Activated CD4-positive, alpha-beta T cell treated with anti-CD3 and anti-CD28 coated beads, Interleukin-2, amount 10 ng/mL, durations not matched to agents 24 days and 14 days (primary cell): ENCODE measurements at places on chromosomes 5 and 9. TPM values are rescaled to one million over a fixed set of nuclear protein-coding genes. Genes with fewer than 3 reads are reported as not detected.

DNA sequence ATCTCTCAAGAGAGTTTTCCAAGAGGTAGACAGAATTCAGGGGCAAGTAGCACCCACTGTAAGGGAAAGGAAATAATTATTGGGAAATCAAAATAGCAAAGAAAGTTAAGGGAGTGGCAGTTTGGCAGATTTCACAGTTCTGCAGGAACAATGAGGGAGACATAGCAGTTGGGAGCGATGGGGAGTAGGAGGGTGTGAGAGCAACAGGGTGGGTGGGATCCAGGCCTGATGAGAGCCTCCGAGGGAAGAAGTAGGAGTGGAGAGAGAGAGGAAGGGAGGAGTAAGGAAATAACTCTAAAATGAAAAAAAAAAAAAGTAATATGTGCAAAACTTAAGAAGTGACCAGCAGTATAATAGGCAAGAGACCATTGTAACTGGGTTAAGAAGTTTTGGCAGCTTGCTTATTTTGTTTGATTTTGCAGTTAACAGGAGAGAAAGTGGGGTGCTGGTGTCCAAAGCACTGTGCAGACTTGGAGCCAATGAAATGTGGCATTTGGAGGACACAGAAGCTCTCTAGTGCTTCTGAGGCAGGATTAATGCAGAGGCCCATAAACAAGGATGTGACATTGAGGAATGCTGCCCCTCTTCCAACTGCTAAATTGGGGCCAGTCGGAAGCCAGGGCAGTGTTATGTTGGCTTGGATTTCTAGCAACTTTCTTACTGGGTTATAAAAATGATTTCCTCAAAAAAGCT is 10.2 kb downstream of the TNFAIP8 start:
- no peaks in the 10 kb centered on the region for H3K27me3 ChIP-seq
- H3K4me1 ChIP-seq: peaks cover 78% of the 10 kb centered on the region
- peak overlapping the region; percentile 68 for H3K4me3 ChIP-seq
- peak overlapping the region; percentile 96 for H3K27ac ChIP-seq
- DNase-seq: no peak

DNA sequence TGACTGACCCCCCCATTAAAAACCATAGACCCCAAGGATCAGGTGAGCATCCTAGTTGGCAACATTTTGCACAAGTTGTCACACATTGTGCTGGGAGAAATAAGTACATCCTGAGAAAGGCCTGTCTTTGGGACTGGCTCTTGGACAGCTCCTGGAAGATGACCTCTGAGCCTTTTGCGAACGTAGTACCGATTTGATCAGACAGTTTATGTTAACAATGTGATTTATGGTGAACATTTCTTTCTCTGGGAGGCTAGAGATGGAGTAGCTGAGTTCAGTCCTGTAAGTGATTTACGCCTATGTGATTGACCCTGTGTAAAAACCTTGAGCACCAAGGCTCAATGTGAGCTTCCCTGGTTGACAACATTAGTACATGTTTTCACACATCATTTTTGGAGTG is 41.7 kb downstream of the LOX start:
- DNase-seq: no peak
- no peak overlapping the region for H3K4me3 ChIP-seq
- peaks cover 7% of the 10 kb centered on the region for H3K36me3 ChIP-seq
- H3K4me1 ChIP-seq: no peaks in the 10 kb centered on the region
- H3K27ac ChIP-seq: no peak overlapping the region
- H3K27me3 ChIP-seq: no peaks in the 10 kb centered on the region

DNA sequence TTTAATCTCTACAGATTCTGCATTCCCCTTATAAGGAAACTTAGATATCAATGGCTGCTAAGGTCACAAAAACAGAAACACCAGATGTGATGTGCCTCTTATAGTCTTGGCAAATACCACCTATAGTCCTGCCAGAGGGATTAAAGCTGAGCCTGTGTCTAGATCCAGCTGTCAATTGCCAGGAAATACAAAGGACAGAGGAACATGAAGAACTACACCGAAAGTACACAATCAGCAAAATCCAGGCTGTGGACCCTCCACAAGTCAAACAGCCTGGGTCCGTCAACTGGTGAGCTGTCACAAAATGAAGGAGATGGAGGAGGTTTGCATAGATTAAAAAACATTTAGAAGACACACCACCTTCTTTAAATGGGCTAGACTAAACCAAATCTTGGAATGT is 85.4 kb downstream of the KLF4 start:
- H3K4me3 ChIP-seq: no peak overlapping the region
- no peaks in the 10 kb centered on the region for H3K36me3 ChIP-seq
- no peaks in the 10 kb centered on the region for H3K4me1 ChIP-seq

- H3K27ac ChIP-seq: no peak overlapping the region
- H3K36me3 ChIP-seq: no peaks in the 10 kb centered on the region
- no peaks in the 10 kb centered on the region for H3K27me3 ChIP-seq
- no peak overlapping the region for H3K4me3 ChIP-seq
- H3K4me1 ChIP-seq: no peaks in the 10 kb centered on the region
Observed at GRCh38 chr5:86757824-86758223, 140.1 kb downstream of the COX7C start.

- no peak overlapping the region for H3K4me3 ChIP-seq
- no peaks in the 10 kb centered on the region for H3K36me3 ChIP-seq
- no peaks in the 10 kb centered on the region for H3K27me3 ChIP-seq
- no peak for DNase-seq
- H3K27ac ChIP-seq: no peak overlapping the region
Observed at GRCh38 chr9:31304576-31304975, 1079.9 kb upstream of the ACO1 start.

Gene BDP1
- 39.1 and 39.4 TPM in 2 replicates for total RNA-seq

GRCh38 chr5:160278343-160278742 is 34.0 kb downstream of the CCNJL start:
- peaks cover 2% of the 10 kb centered on the region for H3K27me3 ChIP-seq
- H3K4me3 ChIP-seq: no peak overlapping the region
- H3K4me1 ChIP-seq: no peaks in the 10 kb centered on the region
- no peak for DNase-seq
- H3K27ac ChIP-seq: no peak overlapping the region
- H3K36me3 ChIP-seq: no peaks in the 10 kb centered on the region

DNA sequence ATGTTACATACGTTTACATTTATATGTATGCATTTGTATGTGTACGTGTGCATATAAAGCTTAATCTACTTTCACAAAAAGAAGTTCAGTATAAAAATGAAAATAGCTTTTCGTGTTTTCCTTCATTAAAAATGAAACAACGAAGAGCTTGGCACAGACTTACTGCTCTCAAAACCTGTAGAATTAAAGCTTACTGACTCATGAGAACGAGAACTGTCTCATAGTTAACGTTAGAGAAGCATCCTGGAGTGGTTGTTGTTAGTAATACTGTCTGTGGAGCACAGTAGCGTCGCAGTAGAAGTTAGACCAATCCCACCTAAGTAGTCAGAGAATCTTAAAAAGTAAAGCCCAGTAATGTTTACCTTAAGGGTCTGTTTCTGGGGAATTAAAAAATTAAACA is 1.3 kb downstream of the MAT2B start:
- H3K27me3 ChIP-seq: peaks cover 2% of the 10 kb centered on the region
- peak overlapping the region; percentile 97 for H3K27ac ChIP-seq
- DNase-seq: no peak

DNA sequence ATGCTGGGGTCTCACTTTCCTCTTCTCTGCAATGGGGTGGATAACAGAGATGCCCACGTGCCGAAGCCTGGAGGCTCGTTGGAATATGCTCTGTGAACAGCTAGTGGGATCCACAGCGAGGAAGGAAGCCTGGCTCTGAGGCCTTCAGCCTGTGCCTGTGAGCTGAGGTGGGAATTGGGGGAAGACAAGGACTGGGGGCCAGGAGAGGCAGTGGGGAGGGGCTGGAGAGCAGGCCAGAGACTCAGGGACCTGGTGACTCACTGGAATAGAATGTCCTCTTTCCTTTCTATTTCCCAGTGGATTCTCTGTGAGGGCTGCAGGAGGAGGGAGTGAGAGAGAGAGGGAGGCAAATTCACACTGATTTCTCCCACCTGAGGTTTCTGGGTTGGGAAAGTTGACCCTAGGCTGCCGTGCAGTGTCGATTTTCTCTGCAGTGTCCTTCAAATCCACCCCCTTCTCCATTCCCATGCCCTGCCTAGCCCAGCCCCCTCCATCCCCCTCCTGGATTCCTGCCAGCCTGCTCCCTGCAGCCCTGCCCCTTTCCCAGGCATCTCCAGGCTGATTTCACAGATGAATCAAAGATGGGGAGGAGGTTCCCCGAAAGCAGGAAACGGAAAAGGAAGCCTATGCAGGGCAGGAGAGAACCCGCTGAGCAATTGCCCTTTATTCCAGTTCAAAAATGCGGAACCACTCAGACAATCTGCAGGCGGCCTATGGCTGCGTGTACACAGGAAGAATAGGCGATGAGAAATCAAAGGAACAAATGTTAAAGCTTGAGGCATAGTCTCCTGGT is 1.4 kb upstream of the SPAAR start:
- peaks cover 2% of the 10 kb centered on the region for H3K27me3 ChIP-seq
- no peaks in the 10 kb centered on the region for H3K36me3 ChIP-seq
- H3K4me1 ChIP-seq: peaks cover 34% of the 10 kb centered on the region
- no peak for DNase-seq

Gene SLC36A3
- not detected in 2 replicates for total RNA-seq

Gene KCNV2
- not detected in 2 replicates for total RNA-seq

Gene TLE1
- total RNA-seq: 0.21 TPM in 1 of 2 replicates, not detected in the other

GRCh38 chr5:8185852-8186251 is 316.9 kb downstream of the MTRR start:
- H3K36me3 ChIP-seq: no peaks in the 10 kb centered on the region
- no peak for DNase-seq
- H3K27me3 ChIP-seq: no peaks in the 10 kb centered on the region
- no peak overlapping the region for H3K4me3 ChIP-seq
- H3K27ac ChIP-seq: no peak overlapping the region
- no peaks in the 10 kb centered on the region for H3K4me1 ChIP-seq

Gene CA9
- total RNA-seq: 0.52 and 0.82 TPM in 2 replicates

GRCh38 chr5:179400020-179400419 is 54.8 kb upstream of the ADAMTS2 start:
- no peak overlapping the region for H3K4me3 ChIP-seq
- DNase-seq: no peak
- H3K27me3 ChIP-seq: no peaks in the 10 kb centered on the region
- no peaks in the 10 kb centered on the region for H3K4me1 ChIP-seq
- no peak overlapping the region for H3K27ac ChIP-seq

- H3K4me3 ChIP-seq: no peak overlapping the region
- H3K36me3 ChIP-seq: no peaks in the 10 kb centered on the region
- no peaks in the 10 kb centered on the region for H3K27me3 ChIP-seq
- H3K4me1 ChIP-seq: peaks cover 10% of the 10 kb centered on the region
- no peak for DNase-seq
Observed at GRCh38 chr5:82821846-82822633, 255.2 kb downstream of the TMEM167A start.

Gene FABP6
- total RNA-seq: not detected in 2 replicates

GRCh38 chr9:76114144-76114543 is 223.7 kb downstream of the PCSK5 start:
- DNase-seq: no peak
- no peak overlapping the region for H3K27ac ChIP-seq
- no peak overlapping the region for H3K4me3 ChIP-seq
- no peaks in the 10 kb centered on the region for H3K4me1 ChIP-seq

Gene NEURL1B
- total RNA-seq: 0.05 and 0.31 TPM in 2 replicates

DNA sequence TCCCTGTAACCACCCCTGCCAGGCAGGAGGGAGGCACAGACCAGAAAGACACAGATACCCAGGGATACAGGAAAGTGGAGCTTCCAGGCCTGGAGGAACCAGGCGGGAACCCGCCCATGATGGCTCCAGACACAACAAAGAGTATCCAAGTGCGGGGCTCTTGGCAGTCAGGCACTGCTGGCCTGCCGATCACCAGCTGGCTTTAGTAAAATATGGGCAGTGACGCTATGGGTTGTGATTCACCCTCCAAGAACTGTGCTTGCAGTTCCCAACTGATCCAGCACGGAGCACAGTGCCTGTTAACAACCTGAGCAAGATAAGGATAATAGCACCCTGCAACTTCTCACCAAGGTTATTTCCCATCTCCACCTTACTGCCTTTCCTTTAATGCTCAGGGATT is 463.3 kb downstream of the IRX1 start:
- no peaks in the 10 kb centered on the region for H3K27me3 ChIP-seq
- no peaks in the 10 kb centered on the region for H3K36me3 ChIP-seq
- no peaks in the 10 kb centered on the region for H3K4me1 ChIP-seq

DNA sequence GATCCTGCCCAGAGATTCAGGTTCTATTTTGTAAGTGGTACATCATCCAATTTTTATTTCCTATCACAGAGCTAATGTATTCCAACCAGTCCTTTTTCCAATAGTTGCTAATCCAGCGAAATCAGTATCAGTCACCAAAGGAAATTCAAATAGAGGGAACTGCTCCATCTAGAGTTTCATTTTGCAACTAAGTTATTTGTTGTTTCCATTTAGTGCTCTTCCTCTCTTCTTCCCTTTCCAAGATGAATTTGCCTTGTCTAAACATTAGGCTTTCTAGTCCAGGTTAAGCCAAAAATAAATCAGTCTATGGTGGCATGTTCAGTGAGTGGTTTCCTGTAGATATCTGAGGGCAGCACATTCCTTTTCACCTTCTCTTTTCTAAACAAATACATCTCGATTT is 79.8 kb upstream of the SPATA31D4 start:
- no peak for DNase-seq
- H3K27me3 ChIP-seq: no peaks in the 10 kb centered on the region
- H3K27ac ChIP-seq: no peak overlapping the region
- H3K4me1 ChIP-seq: no peaks in the 10 kb centered on the region
- H3K36me3 ChIP-seq: no peaks in the 10 kb centered on the region
- no peak overlapping the region for H3K4me3 ChIP-seq

Gene TAF1L
- total RNA-seq: 0.05 TPM in 1 of 2 replicates, not detected in the other

Gene TCF7
- 112 and 113 TPM in 2 replicates for total RNA-seq

GRCh38 chr9:98164912-98165311 is 27.5 kb downstream of the CORO2A start:
- peaks cover 12% of the 10 kb centered on the region for H3K4me1 ChIP-seq
- H3K27me3 ChIP-seq: no peaks in the 10 kb centered on the region
- no peaks in the 10 kb centered on the region for H3K36me3 ChIP-seq
- H3K4me3 ChIP-seq: no peak overlapping the region
- no peak overlapping the region for H3K27ac ChIP-seq
